ENCODE measurements at places on chromosomes 3 and 15. TPM values are rescaled to one million over a fixed set of nuclear protein-coding genes. Genes with fewer than 3 reads are reported as not detected.

Gene WHAMM
- 7.6 TPM for total RNA-seq

Gene IL17RD
- total RNA-seq: 1.1 TPM

Gene ANKRD63
- 0.46 TPM for total RNA-seq

Gene CYP11A1
- 0.08 TPM for total RNA-seq

Gene SYNPR
- not detected for total RNA-seq

Gene SHC4
- total RNA-seq: 0.92 TPM

Gene CLDN16
- total RNA-seq: 0.03 TPM

Gene RLBP1
- 0.13 TPM for total RNA-seq

Gene FBXW12
- total RNA-seq: not detected

Gene LSG1
- 29.0 TPM for total RNA-seq

Gene NLGN1
- not detected for total RNA-seq

Gene BSN
- total RNA-seq: 0.14 TPM

Gene TLR9
- total RNA-seq: 0.02 TPM

Gene BNC1
- total RNA-seq: 0.95 TPM

Gene FGF12
- total RNA-seq: 0.39 TPM

Gene OXTR
- total RNA-seq: 10.8 TPM

Gene ALDH1A2
- 1.1 TPM for total RNA-seq

Gene PLCL2
- 6.8 TPM for total RNA-seq

Gene KLHL40
- not detected for total RNA-seq

Gene DYNLT2B
- 25.1 TPM for total RNA-seq

Gene BOC
- 5.3 TPM for total RNA-seq

Gene OR5K2
- not detected for total RNA-seq

Gene GABRB3
- 74.5 TPM for total RNA-seq

Gene VWA5B2
- total RNA-seq: 0.60 TPM

Gene ENTPD3
- 0.03 TPM for total RNA-seq

Gene ASTE1
- 5.3 TPM for total RNA-seq

Gene ACKR2
- not detected for total RNA-seq

Gene RTP1
- total RNA-seq: not detected

Gene CNBP
- total RNA-seq: 385 TPM

Gene GPD1L
- total RNA-seq: 18.5 TPM

Gene EPHB3
- total RNA-seq: 0.17 TPM

Gene MAGEL2
- not detected for total RNA-seq

Gene MESP1
- total RNA-seq: 6.8 TPM

Gene GOLGA6L7
- total RNA-seq: not detected

Gene TM4SF1
- total RNA-seq: 948 TPM

Gene GLDN
- total RNA-seq: not detected

Gene HTR3E
- total RNA-seq: not detected

Gene TICRR
- 11.9 TPM for total RNA-seq

Gene TM6SF1
- total RNA-seq: 0.07 TPM

Gene SSUH2
- total RNA-seq: 1.2 TPM

Gene MEX3B
- 3.2 TPM for total RNA-seq
